ENCODE measurements at places on chromosomes 13 and 19.

DNA sequence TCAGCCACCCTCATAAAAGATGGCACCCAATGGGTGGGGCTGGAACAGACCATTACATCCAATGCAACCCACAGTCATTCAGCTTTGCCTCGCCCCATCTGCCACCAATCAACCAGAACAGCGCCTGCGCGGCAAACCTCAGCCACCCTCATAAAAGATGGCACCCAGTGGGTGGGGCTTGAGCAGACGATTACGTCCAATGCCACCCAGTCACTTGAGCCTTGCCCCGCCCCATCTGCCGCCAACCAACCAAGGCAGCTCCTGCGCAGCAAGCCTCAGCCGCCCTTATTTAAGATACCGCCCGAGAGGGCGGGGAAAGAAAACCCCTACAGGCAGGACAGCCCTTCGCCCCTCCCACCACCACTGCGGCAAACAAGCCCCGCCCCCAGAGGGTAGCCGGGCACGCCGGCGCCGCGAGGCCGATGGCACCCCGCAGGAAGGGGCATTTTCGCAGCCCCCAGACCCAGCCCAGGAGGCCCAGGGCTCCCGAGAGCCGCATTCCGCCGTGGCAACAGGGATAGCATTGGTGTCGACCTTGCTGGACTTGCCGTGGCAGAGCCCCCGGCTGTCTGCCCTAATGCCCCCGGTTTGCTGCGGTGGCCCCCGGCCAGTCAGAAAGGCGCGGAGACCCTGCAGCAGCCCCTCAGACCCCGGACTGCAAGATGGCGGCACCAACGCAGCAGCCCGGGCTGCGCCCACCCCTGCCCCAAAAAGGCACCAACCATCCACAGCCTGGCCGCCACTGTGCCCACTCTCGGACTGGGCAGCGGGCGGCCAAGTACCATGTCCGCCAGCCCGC, 675 bp downstream of the PEG3 start:
- peak; percentile 28 for DNase-seq

DNA sequence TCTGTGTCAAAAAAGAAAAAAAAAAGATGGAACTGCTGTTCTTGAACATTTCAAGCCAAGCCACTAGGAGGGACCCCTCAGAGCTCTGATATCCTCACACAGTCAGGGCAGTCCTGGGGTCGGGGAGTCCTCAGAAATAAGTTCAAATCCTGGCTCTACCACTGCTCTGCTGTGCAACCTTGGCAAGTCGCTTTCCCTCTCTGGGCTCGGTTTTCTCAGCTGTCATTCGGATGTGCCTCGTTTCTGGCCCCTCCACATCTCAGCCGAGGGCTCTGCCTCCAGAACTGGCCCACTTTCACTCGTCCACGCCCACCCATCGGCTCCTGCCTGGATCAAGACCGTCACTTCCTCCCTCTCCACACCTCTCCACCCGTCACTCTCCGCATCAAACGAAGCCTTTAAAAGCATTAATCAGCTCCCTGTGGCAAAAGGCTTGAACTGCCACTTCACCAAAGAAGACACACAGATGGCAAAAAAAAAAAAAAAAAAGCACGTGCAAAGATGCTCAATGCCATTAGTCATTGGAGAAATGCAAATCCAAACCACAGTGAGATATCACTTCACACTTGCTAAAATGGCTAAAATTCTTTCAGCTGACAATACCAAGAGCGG, 7.4 kb upstream of the ZNRF4 start:
- DNase-seq, result no peak

DNA sequence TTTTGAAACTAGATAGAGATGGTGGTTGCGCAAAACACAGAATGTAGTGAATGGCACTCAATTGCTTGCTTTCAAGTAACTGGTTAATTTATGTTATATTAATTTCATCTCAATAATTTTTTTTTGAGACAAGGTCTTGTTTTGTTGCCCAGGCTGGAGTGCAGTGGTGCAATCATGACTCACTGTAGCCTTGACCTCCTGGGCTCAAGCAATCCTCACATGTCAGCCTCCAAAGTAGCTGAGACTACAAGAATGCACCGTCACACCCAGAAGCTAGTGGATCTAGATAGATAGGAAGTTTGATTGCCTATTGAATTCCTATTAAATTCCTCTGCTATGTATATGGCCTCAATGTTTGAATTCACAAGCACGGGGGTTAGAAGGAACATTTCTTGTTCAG, 26.4 kb upstream of the ADGRE2 start:
- no peak for DNase-seq

GRCh38 chr13:97710797-97711196, 242.7 kb upstream of the IPO5 start:
- no peak for DNase-seq

- DNase-seq, result peak; percentile 22
These were observed 47.9 kb downstream of the USPL1 start for GRCh38 chr13:30665638-30666037.

GRCh38 chr13:26561651-26562511, 4.4 kb downstream of the WASF3 start:
- no peak for DNase-seq

GRCh38 chr13:44206434-44206833, 167.2 kb upstream of the SERP2 start:
- no peak for DNase-seq
